ENCODE measurements at places on chromosomes 5 and 9. TPM values are rescaled to one million over a fixed set of nuclear protein-coding genes. Genes with fewer than 3 reads are reported as not detected.

The ZFP2 gene
- 0.22 TPM for total RNA-seq

The PRR16 gene
- 0.66 TPM for total RNA-seq

The EGR1 gene
- 0.80 TPM for total RNA-seq

The C5orf46 gene
- total RNA-seq = not detected
